Amniotic stem cell (primary cell): ENCODE measurements at places on chromosomes 13 and 19.

DNA sequence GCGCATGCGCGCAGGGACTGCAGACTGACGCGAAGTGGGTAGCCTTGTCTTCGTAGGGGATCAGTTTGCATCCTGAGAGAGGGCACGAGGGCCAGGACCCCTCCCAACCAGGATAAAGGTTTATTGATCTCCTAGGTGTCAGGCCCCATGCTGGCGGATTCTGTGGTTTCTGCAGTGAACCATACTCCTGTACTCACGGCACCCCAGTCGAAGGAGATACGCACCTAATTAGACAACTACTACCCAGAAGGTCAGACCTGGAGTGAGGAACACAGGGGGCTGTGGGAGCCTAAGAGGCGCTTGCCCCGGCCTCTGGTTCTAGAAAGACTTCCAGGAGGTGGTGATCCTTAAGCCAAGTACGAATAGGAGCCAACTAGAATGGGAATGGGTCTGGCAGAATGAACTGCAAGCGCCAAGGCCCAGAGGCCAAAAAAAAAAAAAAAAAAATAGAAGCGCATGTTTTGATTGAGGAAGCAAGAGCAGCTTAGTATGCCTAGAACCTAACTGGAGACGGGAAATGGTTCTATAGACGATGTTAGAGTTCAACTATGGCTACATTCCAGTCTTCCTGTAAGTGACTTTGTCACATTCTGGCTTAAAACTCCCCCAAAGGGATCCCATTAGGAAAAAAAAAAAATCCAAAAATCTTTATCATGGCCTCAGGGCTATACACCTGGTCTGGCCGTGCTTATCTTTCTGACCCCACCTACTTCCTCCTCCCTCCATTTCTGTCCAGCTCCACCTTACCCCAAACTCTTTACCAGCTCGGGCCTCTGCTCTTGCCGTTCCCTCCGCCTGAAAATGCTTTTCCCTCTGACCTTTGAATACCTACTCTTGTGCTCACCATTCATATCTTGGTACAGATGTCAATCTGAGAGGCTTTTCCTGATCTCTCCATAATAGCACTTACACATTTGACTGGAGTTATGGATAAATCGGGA lies 902 bp upstream of the ZNF428 start:
- no peak for DNase-seq

GRCh38 chr19:1632462-1633268 lies 19.8 kb downstream of the TCF3 start:
- DNase-seq = no peak

DNA sequence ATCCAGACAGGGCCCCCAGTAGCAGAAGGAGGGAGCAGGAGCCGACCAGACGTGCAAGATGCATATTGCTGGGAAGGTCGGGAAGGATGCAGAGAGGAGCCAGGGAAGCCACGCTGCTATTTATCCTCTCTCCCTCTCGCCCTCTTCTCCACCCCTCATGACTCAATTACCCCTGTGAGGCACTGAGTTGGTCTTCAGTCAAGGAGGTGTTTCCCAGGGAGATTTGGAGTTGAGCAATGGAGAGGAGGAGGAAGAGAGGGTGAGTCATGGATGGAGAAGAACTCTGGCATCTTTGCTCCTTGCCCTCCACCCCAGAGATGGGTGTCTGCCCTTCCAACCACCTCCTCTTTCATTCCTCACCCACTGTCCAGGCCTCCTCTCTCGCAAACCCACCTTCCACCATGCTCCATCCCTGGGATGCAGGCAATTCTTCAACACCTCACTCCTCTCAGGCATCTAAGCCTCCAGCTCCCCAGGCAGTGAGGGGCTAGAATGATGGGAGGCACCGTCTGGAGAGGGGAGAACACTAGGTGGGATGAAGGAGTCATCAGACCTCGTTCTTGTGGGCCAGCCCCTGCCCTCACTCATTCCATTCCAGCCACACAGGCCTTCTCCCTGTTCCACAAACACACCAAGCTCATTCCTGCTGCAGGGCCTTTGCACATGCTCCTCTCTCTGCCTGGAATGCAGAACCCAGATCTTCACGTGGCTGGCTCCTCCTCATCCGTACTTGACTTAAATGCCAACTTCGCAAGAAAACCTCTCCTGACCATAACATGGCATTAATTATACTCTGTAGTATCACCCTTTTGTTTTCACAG lies at the start of gene SBSN:
Gene SBSN (minus strand): TSS at position 94 of the 821 bp plus-strand sequence. CDS start 30 bp downstream, at position 64.
- DNase-seq = peak; percentile 10

DNA sequence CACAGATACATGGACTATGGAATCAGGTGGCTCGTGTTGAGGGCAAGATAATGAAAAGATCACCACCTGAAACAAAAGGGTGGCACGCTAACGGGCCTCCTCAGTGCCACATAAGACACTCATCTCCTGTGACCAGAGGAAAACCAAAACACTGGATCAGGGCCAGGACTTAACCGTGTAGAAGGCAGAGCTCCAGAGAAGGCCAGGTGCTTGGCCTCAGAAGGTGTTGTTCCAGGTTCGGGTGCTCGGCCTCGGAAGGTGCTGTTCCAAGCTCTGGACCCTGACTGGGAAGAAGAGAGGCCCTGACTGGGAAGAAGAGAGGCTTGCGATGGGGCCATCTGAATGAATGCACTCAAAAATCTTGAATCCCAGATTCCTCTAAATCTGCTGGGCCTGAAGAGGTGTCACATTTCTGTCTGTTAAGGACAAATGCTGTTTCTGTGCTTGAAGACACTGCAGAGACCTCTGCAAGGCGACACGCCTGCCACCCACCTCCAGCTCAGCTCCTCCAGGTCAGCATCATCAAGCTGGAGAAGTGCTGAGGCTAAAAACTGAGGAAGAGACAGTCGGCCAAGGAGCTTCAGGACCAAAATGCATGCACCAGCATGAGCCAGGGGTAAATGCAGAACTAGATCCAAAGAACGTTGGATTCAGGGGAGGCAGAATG lies 2.7 kb upstream of the RASA3 start:
- DNase-seq = no peak

- no peak for DNase-seq
Observed at GRCh38 chr13:110923086-110923485, 8.2 kb upstream of the ANKRD10 start.

GRCh38 chr19:5030822-5031221 lies 61.9 kb downstream of the KDM4B start:
- no peak for DNase-seq

GRCh38 chr13:114008964-114009589 lies 35.2 kb upstream of the C13orf46 start:
- no peak for DNase-seq

GRCh38 chr19:33441277-33441699 lies 67.8 kb downstream of the CEBPG start:
- no peak for DNase-seq

GRCh38 chr13:109650861-109651260 lies 135.5 kb downstream of the IRS2 start:
- DNase-seq = no peak

- DNase-seq = no peak
Observed at GRCh38 chr13:98976338-98976737, 1.5 kb downstream of the DOCK9 start.

GRCh38 chr13:94268661-94269060 lies 210.8 kb downstream of the DCT start:
- DNase-seq = no peak

DNA sequence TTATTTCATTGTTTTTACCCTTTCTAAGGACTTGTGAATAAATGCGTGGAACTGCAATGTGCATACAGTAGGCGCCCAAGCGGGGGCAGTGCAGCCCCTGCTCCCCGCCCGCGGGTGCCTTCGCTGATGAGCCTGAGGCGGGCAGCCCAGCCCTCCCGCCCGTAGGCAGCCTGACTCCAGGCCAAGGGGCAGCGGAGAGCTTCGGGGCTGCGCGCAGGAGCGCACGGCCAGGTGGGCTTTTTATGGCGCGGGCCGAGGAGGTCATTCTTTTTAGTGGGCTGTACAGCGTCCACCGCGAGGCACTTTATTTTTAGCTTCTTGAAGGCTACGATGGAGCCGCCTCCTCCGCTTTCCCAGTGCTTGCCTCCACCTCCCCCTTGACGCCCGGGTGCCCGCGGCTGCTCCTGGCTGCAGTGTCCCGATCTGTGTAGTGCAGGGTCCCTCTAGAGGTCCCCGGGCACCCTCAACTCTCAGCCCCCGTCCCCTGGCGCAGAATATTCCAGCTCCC lies 60.5 kb downstream of the CCNE1 start:
- no peak for DNase-seq

DNA sequence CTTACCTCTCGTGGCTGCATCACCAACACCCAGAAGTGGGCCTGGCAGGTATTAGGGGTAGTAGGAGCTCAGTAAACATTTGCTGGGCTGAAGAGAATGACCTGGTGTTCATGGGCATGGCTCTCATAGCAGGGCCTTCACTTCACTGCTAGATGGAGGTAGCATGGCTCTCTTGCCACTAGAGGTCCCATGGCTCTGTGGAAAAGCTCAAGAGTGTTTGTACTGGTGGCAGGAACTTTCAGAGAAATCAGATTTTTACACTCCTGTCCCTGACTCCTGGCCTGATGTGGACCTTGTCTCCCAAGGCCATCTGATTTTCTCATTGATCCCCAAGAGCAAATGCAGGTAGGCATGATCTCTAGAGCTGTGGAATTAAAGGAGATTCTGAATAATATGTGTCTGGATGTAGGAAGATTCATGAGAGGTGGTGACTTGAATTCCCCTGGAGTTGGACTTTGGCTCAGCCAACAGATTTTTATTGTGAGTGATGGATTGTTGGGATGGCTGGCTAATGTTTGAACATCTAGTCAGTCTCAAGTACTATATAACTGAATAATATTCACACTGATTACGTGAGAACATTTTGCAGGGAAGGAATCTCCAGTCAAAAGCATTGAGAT lies 5.7 kb downstream of the ZNF574 start:
- DNase-seq = peak; percentile 12

- DNase-seq = no peak
Observed at GRCh38 chr13:113082198-113083021, 23.2 kb upstream of the F7 start.

DNA sequence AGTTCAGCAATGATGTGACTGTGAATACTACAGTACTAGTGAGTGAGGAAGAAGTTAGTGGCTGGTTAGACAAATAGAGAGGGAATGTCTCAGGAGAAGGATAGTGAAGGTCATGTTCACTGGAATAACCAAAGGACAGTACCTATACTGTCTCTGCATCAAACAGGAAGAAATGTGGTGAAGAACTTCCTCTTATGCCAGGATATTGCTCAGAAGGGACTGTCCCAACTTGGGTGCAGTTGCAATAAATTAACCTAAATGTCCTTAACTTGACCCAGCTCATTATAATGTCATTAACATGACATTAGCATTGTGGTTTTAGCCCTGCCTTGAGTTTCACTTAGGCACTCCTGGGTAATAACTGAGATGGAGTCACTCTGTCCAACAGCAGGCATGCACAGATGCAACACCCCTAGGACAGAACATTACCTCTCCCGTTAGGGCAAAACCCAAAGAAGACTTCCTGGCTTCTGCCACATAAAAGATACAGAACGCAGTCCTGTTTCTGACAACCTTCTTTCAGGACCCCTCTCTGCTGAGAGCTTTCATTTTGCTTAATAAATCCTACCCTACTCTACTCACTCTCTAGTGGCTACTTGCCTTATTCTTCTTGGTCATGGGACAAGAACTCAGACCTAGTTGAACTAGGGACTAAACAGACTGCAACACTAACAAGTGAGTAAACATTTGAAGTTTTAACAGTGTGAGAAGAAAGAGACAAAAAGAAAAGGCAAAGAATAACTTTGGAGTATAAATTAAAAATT lies 1591.6 kb upstream of the MIR17HG start:
- DNase-seq = no peak

DNA sequence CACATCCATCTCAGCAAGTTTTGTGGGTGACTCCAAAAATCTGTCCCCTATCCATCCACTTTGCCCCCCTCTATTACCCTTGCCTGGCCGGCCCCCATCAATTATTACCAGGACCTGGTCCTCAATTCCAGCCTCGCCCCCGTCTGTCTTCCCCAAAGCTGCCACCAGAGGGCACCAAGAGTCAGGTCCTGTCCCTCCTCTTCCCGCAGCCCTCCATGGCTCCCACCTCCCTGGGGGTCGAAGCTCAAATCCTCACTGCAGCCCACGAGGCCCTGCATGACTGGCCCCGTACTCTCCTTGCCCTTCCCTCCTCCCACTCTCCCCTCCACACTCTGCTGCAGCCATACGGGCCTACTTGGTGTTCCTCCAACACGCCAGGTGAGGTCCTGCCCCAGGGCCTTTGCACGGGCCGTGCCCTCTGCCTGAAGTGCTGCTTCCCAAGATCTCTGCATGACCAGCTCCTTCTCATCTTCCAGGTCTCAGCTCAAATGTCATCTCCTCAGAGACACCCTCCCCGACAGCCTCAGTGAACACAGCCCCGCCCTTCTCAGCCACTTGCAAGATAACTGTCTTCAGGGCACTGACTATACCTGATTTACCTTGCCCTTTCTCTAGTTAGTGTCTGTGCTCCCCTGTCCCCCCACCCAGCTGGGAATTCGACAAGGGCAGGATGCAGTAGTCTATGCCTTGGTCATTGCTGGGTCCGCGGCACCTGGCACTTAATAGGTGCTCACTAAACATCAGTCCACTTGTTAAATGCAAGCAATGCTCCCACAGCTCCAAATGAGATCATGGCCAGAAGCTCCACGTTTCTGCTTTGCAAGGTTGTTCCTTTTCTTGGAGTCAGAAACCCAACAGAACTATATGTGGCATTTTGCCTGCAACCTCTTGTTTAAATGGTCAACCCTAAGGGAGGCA lies 16.8 kb upstream of the SEMA6B start:
- DNase-seq = no peak

DNA sequence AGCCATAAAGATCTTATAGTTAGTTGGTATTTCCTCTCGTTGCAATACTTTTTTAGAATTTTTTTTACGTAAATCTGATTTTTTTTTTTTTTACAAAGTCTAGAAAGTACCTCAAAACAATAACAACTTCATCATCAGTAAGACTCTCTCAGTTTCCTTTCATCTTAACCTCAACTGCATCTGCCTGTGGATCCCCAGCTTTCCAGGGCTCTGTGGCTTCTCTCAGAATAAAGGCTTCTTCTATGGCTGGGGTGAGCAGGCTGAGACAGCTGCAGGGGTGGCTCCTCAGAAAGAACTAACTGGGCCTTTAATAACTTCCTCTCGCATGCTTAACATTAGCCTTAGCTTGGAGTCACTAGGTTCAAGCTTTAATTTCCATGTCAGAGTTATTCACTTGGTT lies 4.2 kb downstream of the ZNF506 start:
- no peak for DNase-seq

GRCh38 chr19:40416918-40417642 lies 3.9 kb upstream of the PRX start:
- no peak for DNase-seq

GRCh38 chr19:49224879-49225278 lies 67.3 kb downstream of the TRPM4 start:
- DNase-seq = peak; percentile 16

DNA sequence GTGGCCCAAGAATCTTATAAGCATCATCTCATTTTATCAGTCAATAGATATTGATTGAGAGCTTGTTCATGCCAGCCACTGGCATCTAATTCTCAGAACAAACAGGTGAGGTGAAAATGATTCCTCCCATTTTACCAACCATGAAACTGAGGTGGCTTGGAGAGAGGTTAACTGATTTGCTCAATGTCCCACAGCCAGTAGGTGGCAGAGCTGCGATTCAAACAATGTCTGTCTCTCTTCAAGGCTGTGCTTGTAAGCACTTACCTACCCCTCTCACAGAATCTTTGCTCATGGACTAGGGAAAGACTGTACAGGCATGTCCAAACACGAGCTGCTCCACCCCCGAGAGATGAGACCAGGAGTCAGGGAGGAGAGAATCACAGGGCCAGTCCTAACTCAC lies 21.5 kb upstream of the GSX1 start:
- no peak for DNase-seq
